ENCODE measurements at places on chromosomes 16 and 17.

DNA sequence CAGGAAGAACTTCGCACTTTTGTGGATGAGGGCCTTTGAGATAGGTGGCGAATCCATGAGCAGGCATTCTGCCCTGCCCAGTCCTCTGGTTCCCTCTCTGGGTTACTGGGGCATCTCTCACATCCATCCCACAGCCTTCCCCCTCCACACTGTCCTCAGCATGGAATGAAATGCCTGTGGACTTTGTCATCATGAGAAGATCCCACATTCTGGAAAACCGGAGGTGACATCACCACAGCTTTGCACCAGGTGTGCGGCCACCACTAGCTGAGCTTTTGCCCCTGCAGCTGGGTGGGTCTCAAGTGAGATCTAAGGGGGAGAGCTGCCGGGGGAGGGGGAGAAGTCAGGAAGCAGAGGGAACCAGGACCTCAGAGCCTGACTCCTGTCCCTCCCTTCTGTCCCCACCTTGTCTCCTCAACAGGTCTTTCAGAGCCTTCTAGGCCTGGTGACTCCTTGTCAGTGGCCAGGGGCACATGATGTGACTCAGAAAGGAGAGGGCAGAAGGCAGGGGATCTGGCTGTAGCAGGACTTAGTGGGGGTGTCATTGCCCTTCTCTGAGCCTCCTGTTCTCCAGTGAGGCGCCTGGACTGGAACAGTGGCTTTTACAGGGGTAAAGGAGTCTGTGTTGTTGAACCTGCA is 40.0 kb upstream of the DLX4 start:
- no peak for DNase-seq

- no peak for DNase-seq
Measured at GRCh38 chr17:78142119-78142861, 3.9 kb upstream of the C17orf99 start.

- DNase-seq = no peak
Measured at GRCh38 chr17:19497624-19498023, 36.0 kb upstream of the SLC47A1 start.

DNA sequence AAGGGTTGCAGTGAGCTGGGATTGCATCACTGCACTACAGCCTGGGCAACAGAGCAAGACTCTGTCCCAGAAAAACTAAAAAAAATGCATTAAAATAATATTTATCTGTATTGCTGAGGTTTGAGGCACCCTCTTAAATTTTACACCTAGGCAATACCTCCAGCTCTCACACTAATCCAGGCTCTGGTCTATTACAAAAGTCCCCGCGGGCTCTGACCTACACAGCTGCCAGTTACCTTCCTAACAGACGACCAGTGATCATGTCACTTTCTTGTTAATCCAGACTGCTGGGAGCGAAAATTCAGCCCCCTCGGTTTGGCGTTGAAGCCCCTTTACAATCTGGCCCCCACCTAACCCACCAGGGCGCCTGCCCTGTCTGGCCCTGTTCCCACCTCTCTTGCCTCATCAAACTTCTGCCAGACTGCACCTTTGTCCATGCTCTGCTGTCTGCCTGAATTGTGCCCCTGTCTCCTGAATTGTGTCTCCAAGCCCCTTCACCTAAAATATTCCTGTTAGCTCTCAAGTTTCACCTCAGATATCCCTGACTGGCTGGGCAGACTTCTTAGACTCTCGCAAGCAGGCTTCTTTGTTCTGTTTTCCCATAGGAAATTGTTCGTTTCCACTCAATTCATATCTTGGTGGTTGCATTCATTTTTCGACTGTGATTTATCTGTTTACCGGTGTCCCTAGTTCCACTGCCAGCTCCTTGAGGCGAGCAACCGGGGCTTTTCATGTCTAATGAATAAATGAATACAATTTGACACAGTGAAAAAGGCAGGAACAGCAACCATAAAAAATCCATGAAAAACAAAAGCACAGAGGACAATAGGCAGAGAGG is 65.9 kb downstream of the PITPNC1 start:
- no peak for DNase-seq

DNA sequence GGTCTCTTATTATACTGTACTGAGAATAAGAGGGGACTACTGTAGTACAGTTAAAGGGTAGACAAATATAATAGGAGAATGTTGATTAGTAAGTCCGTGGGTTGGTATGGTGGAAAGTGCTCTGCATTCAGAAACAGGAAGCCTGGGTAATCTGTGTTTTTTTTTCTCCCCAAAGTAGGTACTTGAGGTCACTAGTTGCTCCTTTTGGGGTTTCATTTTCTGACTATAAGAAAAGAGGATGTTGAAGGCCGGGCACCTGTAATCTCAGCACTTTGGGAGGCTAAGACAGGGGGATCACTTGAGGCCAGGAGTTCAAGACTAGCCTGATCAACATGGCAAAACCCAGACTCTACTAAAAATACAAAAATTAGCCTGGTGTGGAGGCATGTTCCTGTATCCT is 42.0 kb upstream of the MMD start:
- DNase-seq = no peak

DNA sequence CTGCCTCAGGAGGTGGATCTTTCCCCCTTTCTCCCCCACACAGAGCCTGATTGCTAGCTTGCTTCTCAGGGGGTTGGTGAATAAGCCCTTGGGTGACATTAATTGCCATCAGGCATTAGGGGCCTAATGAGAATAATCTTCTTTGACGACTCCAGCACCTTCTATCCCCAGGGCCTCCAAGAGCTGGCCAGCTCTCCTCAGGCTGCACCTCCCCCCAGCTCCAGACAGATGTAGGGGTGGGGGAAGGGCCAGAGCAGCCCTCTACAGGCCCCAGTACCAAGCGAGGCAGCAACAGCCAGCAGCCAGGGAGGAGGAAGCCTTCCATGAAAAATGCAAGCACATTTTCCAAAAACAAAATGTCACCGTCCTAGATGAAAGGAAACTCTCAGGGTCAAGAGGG is 1.4 kb upstream of the TMEM132E start:
- DNase-seq = no peak

DNA sequence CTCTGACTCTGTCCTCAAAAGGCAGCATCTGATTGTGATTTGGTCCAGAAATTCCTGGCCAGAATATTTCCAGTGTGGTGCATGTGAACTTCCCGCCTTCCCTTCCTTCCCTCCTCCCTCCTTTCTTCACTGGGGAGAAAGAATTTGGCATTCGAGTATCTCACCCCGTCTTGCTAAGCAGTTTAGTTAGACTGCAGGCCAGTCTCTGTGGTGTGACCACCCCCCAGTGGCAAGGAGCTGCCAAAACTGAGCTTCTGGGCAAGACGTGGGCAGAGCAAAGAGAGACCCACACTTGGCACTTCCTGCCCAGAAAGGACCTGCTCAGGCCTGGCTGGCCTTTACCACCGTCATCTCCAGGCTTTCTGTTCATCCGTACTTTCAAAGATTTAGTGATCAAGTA is 36.4 kb downstream of the SNX20 start:
- no peak for DNase-seq

GRCh38 chr16:17271687-17272086 is 199.1 kb downstream of the XYLT1 start:
- no peak for DNase-seq

- DNase-seq = no peak
Measured at GRCh38 chr16:27449434-27450195, 47.6 kb downstream of the IL21R start.

- no peak for DNase-seq
Measured at GRCh38 chr16:56783344-56783743, 53.4 kb downstream of the NUP93 start.

DNA sequence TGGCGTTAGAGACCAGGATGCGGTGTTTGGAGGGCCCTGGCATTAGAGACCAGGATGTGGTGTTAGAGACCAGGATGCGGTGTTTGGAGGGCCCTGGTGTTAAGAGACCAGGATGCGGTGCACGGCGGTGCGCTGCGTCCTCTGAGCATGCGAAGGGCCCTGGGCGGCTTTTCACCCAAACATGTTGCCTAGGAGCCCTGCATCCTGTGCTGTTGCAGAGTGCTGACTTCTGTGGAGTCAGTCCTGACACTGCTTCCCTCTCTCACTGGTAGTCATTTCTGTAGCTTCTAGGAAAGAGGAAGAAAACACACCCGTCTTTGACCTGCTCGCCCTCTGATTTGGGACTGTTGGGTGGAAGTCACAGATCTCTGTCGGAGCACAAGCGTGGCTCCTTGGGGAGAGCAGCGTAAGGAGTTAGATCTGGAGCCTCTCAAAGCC is 141.2 kb downstream of the LAT start:
- no peak for DNase-seq

- DNase-seq = no peak
Measured at GRCh38 chr17:30345089-30345433, 11.2 kb upstream of the TMIGD1 start.

GRCh38 chr16:23535901-23536300 is 21.2 kb downstream of the EARS2 start:
- no peak for DNase-seq

DNA sequence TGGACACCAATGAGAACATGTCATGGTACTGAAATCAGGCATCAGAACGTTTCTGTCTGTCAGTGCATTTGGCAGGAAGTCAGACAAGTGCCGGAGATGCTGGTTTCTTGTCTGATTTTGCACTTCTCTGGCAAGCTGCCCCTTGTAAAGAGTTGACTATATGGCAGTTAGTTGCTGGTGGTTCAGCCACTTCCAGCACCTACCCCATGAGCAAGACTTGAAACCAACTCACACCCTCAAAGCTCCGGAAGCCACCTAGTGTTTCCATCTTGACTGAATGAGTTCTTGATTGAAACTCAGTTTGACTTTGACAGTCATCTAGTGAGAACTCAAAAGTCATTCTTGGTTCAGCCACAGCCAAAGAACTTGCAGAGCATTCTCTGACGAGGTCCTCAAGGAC is 225.1 kb downstream of the SPECC1 start:
- no peak for DNase-seq

GRCh38 chr16:66857437-66857836 is 13.2 kb downstream of the CA7 start:
- no peak for DNase-seq

DNA sequence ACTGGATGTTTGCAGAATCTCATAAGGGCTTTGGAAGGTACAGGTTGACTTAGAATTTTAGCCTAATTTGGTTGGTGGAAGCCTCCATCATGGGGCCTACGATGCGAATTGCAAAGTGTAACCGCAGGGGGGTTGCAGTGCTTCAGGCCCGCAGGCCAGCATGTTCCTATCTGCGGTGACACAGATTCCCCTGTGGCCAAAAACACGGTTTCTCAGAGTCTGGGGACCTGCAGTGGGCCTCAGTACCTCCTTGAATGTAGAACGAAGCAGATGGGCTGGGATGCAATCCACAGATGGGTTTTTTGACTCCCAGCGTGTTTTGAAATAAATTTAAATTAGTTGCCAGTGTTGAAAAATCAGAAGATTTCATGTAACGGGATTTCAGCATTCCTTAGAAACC is 34.7 kb downstream of the KIAA0513 start:
- no peak for DNase-seq

GRCh38 chr16:83967091-83967490 is 953 bp upstream of the NECAB2 start:
- no peak for DNase-seq

DNA sequence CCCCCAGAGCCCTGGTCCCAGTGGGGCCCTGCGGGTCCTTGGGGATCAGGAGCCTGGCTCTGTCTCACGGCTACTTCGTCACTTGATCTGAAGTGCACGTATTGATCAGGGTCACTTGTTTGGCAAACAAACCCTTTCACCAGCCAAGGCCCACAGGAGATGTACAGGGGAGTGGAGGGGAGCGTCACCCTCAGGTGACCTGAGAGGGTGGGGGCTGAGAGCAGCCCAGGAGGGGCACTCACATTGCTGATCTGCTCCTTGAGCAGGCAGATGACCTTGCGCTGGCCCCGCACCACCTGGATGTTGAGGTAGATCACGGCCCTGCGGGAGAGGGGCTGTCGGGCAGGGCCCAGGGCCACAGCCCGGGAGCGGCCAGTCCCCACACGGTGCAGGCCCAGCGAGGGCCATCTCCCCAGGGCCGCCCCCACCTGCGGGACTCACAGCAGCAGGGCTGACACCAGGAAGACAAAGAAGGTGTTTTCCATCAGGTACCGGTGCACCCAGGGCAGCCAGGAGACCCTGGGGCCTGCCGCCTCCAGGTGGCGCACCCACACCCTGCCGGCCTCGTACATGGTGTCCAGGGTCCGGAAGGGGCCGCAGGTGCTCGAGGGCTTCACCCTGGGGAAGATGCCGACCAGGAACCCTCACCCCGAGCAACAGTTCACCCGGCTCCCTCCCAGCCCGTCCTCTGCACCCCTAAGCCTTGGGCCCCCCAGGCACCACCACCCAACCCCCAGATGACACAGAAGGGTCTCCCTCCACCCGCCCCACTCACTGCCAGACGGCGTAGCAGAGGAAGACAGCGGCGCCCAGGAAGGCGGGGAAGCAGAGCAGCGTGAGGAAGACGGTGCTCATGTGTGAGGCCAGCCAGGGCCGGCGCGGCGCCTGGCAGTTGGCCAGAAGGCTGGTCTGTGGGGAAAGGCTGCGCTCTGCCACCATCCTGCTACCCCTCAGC is 11.3 kb downstream of the TMC6 start:
- DNase-seq = peak; percentile 48

- DNase-seq = no peak
Measured at GRCh38 chr17:78125976-78126894, 2.3 kb downstream of the TMC6 start.

- no peak for DNase-seq
Measured at GRCh38 chr17:72380120-72380519, 259.3 kb downstream of the SOX9 start.

GRCh38 chr16:28821874-28822519 is 802 bp upstream of the ATXN2L start:
- DNase-seq = no peak

GRCh38 chr17:77907497-77908461 is 50.7 kb upstream of the TNRC6C start:
- no peak for DNase-seq

GRCh38 chr16:72537664-72538063 is 365.7 kb upstream of the PMFBP1 start:
- DNase-seq = no peak

GRCh38 chr16:79658301-79659033 is 57.9 kb upstream of the MAF start:
- DNase-seq = peak; percentile 72

DNA sequence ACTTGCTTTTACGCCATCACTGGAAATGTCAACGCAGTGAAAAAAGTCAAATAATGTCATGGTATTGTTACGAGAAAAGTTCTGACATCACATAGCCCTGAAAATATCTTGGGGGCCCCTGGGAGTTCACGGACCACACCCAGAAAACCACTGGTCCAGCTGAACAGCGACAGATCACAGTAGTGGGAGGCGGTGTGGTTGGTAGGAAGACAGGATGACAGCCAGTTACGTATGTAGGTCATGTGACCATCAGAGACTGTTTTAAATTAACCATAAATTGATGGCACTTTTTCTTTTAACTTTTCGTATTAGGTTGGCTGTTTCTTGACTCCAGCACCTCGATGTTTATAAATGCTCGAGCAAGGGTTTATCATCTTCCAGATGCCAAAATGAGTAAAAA is 11.9 kb downstream of the ERCC4 start:
- no peak for DNase-seq

GRCh38 chr16:53600126-53600525 is 97.1 kb upstream of the AKTIP start:
- DNase-seq = no peak

GRCh38 chr17:44646280-44646679 is 10.0 kb upstream of the MEIOC start:
- DNase-seq = no peak

All from NCI-H1436 (cell line).